ENCODE measurements at places on chromosomes 12 and 14.

DNA sequence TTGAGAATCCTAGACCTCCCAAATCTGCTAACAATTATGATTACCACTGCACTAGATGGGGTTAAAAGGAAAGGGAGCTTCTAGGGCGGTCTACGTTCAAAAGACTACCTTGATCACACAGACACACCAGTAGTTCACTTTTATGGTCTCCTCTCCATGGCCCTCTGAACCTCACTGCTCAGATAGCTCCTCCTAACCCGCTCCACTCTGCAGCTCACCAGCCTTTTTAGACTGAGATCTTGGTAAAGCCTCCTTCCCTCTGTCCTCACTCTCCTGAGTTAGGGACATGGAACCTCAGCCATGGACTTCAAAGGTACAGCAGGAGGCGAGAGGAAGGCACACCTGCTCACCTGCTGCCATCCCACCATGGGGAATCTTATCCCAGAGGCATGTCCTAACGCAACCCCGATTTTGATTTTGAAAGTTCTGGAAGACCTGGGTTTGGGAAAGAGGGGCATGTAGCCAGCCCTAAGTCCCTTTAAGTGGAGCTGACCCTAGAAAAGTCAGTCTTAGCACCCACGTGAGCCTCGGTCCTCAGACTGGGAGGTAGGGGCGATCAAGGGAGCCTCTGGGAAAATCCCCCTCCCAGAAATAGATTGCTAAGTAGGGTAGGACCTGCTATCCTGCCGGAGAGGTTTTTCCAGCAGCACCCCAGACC lies 1.3 kb downstream of the ZNF219 start:
- DNase-seq, result no peak

DNA sequence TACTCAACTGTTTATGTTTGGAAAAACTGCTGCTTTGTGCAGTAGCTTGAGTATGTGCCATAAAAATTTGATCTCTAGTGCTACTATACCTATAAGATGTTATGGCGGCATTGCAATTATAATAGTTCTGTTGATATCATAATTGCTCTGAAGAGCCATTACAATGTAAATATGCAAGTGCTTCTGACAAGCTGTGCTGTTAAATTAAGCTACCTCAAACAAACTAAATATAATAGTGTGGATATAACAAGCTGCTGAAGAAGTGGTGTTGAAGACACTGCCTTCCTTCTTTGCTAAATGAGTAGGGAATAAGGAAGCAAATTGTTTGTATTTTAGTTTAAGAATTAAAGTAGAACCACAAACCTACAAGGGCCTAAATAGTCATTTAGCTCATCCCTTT lies 301.0 kb upstream of the MIS18BP1 start:
- no peak for DNase-seq

- DNase-seq, result no peak
Measured at GRCh38 chr12:106602076-106602475, 19.3 kb downstream of the RFX4 start.

- no peak for DNase-seq
Measured at GRCh38 chr12:130249376-130249775, 87.1 kb downstream of the FZD10 start.

DNA sequence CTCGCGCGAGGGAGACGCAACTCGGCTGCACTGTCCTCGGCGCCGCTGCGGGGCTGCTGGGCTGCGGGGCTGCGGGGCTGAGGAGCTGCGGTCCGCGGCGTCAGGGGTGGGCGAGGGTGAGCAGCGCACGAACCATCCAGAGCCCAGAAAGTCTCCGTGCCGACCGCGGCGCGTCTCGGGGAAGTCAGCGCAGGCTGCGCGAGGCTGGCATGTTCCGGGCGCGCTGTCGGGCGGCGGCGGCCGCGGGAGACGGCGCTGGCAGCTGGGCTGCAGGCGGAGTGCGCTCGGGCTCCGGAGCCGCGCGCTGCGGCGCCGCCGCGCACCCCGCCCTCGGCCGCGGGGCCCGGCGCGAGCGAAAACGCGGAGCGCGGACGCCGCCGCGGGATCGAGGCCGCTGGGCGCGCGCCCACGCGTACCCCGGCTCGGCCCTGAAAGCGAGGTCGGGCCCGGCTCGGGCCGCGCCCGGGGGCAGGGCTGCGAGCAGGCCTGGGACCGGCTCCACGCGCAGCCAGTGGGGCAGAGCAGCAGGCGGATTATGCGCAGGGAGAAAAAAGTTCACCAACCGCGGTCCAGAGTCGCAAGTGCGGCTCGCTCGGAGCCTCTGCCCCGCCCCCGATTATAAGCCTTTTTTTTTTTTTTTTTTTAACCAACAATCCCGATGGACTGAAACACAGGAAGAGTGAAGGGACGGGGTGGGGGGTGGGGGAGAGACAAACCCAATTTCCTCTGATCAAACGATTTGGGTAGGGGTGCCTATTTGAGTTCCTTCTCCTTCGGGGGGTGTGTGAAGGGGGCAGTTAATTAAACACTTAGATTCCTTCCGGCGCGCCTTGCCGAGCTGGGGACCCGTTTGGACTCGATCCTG lies at the start of gene PRICKLE1:
Gene PRICKLE1, minus strand, starts transcription at position 282 of the 865 bp plus-strand sequence. CDS start 117,230 bp downstream, outside the sequence.
- DNase-seq, result peak; percentile 43

GRCh38 chr12:2756756-2757155 lies 38.0 kb upstream of the FKBP4 start:
- no peak for DNase-seq

GRCh38 chr14:96737881-96738280 lies 59.3 kb upstream of the VRK1 start:
- no peak for DNase-seq

DNA sequence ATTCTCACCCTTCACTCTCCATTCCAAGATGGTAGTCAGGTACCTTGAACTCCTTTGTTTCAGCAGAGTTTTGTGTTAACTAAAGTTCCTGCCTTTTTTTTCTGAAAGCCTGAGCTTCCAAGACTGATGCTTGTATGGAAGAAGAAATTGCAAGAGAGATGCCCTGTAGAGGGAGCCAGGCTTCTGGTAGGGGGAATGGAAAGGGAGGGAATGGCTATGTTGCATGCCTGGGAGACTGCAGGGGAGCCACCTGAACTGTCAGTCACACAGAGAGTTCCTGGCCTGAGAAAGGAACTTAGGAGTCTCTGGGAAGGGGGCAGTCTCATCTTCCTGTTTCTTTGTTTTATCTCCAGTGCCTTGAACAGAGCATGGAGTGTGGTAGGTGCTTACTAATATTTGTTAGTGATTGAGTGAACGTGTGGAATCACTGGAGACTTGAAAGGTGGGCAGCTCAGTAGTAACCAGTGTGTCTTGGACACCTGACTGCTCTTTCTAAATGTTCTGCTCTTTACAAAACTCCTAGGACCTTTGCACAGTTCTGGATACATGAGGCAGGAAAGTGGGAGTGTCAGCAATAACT lies 132.2 kb downstream of the ANO4 start:
- DNase-seq, result no peak

GRCh38 chr12:574475-575128 lies 88.6 kb downstream of the NINJ2 start:
- DNase-seq, result peak; percentile 30

- DNase-seq, result no peak
Measured at GRCh38 chr14:99460793-99461192, 19.9 kb downstream of the SETD3 start.

DNA sequence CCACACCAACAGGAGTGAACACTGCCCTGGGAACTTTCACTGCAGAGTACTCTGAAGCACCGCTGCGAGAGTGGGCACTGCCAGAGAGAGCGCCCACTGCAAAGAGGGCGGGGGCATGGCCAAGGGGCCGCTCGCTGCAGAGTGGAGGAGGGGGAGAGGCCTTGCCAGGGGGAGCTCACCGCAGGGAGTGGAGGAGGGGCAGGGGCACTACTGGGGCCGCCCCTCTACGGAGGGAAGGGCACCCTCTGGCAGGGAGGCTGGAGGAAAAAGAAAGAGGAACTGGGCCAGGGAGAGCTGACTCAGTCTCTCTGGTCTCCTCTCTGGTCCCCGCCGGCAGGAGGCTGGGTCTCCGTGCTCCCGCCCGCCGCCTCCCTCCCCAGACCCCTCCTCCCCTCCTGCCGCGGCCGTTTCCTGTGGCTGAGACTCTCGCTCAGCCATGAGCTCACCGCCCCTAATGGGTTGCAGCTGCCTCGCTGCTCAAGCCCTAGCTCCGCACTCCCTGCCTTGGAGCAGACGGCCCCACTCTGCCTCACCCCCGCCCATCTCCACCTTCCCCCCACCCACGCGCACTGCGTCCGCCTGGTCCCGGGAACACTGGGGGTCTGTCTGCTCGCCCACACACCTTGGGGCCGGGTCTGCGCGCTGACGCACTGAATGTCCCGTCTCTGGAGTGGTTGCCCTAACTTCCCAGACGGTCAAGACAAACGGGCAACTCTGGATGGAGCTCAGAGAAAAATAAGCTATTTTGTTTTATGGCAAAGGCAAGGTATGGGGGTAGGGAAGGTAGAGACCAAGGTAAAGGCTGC lies 1.3 kb downstream of the ARHGEF40 start:
- DNase-seq, result peak; percentile 67

DNA sequence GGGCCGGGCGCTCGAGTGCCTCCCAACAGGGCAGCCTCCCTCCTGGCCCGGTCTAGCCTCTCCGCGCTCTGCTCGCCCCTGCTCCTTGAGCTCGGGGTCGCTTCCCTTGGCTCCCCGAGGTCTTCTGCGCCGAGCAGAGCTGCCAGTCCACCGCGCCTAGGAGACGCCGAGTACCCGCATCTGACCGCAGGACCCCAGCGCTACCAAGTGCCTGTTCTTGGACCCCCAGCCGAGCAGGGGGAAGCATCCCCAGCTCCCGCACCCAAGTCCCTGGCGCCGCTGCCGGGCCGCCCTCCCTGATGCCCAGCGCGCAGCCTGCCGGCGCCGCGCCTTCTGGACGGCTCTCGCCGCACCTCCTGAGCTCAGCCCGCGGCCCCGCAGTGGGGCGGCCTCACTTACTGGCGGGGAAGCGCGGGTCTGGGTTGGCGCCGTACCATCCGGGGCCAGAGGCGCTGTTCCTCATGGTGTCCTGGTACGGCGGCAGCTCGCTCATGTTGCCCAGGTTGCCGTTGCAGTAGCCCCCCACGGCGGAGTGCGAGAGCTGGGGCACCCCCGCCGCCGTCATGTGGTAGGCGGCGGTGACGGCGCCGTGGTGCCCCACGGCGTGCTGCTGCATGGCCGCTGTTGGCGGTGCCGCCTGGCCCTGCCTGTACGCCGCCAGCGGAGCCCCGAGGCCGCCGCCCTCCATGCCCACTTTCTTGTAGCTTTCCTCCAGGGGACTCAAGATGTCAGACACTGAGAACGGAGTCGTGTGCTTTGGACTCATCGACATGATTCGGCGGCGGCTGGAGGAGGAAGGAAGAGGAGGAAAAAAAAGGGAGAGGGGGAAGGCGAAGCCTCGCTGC lies 1.2 kb downstream of the NKX2-1 start:
- DNase-seq, result peak; percentile 29

DNA sequence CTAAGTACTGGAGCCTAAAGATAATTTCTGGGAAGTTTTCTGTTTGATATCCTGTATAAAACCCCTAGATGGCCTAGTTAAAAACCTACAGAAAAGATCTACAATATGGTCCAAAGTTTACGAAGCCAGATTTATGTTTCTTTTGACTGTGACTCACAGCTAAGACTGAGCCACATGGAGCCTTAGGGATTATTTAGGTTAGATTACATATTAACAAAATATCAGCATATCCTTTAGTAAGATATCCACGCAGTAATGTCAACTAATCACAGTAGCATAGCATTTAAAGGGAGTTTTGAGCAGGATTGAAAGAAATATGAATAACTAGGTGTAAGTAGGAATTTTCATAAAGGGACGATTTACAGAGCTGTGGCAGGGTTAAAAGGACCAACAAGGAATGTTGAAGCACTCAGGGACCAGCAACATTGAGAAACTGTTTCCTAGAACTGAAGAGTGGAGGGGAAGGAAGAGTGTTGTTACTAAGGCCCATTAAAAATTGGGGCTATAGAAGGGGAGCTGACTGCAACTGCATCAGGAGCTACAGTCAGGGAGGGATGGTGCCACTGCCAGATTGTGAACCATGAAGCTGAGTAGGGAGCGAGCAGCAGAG lies 155.5 kb downstream of the DACT1 start:
- DNase-seq, result no peak

DNA sequence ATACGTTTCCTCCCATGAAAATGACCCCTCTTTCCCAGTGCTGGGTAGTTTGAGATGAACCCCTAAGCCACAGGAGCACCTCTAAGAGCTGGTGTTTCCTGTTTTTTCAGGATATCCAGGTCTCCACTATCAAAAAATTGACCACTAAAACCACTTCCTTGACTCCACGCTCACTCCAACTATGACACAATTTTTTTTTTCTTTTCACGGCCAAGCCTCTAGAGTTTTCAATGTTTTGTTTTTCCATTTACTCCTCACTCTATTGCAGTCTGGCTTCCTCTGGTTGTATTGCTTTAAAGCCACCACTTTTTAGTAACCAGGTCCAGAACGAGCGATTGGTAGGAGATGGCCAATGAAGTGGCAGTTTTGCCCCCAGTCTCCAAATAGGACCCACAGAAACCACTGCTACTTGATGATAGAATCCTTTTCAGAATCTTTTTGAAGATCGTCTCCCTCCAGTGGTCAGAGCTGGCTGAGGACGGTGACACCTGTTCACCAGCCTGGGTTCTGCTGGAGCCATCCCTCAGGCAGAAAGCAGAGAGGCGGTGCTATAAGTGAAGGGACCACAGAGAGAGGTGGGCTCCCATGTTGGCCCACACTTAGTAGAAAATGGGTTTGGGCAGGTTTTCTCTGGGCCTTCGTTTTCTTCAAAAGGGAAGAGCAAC lies 454.4 kb downstream of the VRK1 start:
- DNase-seq, result no peak

- DNase-seq, result no peak
Measured at GRCh38 chr14:83425138-83425537, 1891.5 kb upstream of the SEL1L start.

GRCh38 chr12:12501121-12501520 lies 61.5 kb downstream of the DUSP16 start:
- no peak for DNase-seq

- no peak for DNase-seq
Measured at GRCh38 chr12:50841716-50842531, 802 bp upstream of the TMPRSS12 start.

DNA sequence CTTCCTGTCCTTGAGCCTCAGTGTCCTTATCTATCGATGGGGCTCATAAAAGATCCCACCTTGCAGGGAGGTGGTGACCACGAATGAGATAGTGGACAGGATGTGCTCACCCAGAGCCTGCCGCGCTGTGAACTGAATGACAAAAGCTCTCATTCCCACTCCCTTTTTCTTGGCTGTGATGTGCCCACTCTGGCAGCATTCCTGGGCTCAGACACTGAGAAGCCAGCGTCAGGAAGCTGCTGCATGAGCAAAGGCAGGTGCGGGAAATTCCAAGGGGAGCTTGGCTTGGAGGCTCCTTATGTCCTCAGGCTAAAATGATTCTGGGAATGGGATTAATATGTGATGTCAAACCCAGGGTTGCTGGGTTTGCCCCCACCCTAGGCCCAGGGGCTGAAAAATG lies 61.6 kb downstream of the EFCAB11 start:
- no peak for DNase-seq

- no peak for DNase-seq
Measured at GRCh38 chr14:72740504-72740961, 153.4 kb downstream of the DPF3 start.

DNA sequence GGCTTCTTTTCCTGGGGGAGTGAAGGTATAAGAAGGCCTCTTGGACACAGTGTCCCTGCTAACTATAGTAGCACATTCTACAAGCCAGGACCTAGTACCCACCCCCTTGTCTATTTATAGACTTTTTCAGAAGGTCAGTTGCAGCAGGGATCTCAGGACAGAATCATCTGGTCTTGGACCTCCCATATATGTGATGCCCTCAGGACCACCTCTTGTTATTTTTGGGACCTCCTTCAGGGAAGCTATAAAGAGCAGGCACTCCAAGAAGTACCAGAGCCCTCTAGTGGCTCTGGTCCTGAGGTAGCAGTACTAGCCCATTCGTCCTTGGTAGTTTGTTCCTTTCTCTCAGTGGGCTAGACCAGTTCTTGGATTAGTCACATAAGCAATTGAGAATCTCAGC lies 4.3 kb downstream of the COQ10A start:
- no peak for DNase-seq

GRCh38 chr12:20269337-20270067 lies 98.8 kb upstream of the PDE3A start:
- no peak for DNase-seq

Data from stimulated activated CD8-positive, alpha-beta memory T cell treated with anti-CD3 and anti-CD28 coated beads, Interleukin-4, amount 100 ng/mL, for 48 hours (primary cell).